ENCODE measurements at places on chromosomes 7 and 10. TPM values are rescaled to one million over a fixed set of nuclear protein-coding genes. Genes with fewer than 3 reads are reported as not detected.

Gene OR9A4
- not detected for total RNA-seq

Gene PLXDC2
- total RNA-seq, result 6.1 TPM

Gene SFRP5
- not detected for total RNA-seq

Gene PLAC9
- 1.6 TPM for total RNA-seq

All from IMR-90 (cell line).